ENCODE measurements at places on chromosomes 16 and 17. TPM values are rescaled to one million over a fixed set of nuclear protein-coding genes. Genes with fewer than 3 reads are reported as not detected.

The DPEP3 gene
- total RNA-seq, result not detected

The CCL14 gene
- 93.1 TPM for total RNA-seq

GRCh38 chr17:3798273-3799180 lies 2.5 kb downstream of the ITGAE start:
- DNase-seq, result no peak

DNA sequence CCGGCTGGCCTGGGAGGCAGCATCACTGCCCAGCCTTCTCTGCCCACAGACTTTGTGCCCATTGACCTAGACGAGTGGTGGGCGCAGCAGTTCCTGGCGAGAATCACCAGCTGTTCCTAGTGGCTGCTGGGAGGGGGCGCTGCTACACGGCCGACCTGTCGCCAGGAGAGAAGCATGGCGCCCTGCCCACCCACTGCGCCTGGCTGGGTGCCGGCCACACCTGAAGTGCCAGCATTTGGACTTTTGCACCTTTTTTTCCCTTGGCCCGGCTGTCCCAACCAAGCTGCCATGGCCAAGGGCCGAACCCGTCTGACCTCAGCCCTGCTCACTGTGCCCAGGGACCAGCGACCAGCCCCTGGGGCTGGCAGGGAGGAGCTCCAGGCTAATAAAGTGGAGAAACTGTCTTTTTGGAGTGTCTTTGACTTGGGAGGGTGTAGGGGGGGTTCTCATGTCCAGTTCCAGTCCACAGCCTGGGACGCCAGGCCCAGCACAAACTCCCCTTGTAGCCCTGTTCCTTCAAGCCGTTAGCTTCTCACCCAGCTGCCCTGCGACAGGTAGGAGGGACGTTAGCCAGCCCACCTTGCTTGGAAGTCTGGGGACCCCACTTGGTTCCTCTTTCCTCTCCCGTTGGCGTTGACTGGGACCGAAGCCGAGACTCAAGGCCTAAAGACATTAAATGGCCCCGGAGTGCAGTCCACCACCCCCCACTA lies 939 bp upstream of the WDR90 start:
- DNase-seq, result no peak

The RNF112 gene
- 1.5 TPM for total RNA-seq

GRCh38 chr17:30101686-30102390 lies 14.8 kb upstream of the NSRP1 start:
- no peak for DNase-seq

- no peak for DNase-seq
Observed at GRCh38 chr17:32519228-32520103, 32.7 kb downstream of the CDK5R1 start.

The KRTAP9-2 gene
- total RNA-seq, result not detected

- peak; percentile 92 for DNase-seq
Observed at GRCh38 chr17:48026502-48027321, 10.9 kb downstream of the COPZ2 start.

GRCh38 chr17:74156878-74157277 lies 46.6 kb upstream of the RPL38 start:
- peak; percentile 31 for DNase-seq

The PCTP gene
- total RNA-seq, result 8.6 TPM

DNA sequence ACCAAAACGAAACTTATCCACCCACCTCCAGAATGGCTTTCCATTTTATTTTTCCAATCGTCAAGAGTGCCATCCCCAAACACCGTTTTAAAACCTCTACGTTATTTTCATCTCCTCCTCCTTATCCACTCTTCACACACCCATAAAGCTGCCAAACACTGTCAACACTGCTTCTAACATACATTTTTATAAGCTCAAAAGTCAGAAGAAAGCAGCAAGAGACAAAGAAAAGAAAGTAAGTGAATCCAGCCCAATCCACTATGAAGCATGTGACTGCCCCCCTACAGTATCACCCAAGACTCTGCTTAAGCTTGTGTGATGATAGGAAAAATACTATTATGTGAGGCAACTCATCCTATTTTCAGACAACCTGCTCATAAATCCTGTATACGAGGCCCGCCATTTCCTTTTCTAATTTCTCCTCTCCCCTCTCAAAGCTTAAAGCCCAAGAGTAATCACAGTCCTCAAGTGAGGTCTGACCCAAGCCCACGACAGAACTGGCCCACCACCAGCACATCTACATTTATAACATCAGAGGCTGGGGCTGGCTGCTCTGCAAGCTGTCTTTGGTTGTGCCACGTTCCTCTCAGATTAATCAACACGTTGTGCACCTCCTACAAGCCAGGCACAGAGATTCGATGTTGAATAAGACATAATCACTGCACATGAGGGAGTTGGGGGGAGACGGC lies 16.3 kb downstream of the USP31 start:
- DNase-seq, result no peak

The NPIPB9 gene
- not detected for total RNA-seq

DNA sequence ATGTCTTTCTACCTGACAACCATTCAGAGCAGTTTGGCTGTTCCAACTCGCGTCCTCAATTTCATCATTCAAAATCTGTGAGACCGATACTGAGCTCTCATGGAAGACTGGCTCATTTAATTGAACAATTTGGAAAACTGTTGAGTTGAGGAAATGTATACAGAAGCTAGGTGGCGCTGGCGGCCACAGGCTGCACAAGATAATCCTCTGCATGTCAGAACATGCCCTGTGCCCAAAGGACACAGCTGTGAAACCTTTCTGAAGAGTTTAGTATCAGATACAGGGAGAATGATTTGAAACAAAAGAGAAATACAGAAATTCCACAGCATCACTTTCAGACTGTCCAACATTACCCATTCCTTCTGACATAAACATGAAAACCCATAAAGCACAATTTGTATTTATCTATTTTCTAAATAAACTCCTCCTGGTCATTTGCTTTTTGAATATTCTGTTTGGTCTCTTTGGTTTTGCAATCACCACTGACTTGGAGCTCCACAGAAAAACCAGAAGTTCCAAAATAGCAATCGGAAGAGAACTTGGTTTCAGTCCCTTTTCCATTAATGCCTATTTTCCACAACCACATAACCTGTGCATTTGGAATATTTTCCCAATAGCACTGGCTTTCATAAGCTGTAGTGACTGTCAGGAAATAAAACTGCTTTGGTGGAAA lies 192.8 kb downstream of the MAP2K6 start:
- no peak for DNase-seq

- no peak for DNase-seq
Observed at GRCh38 chr17:82107341-82107860, 9.4 kb upstream of the FASN start.

DNA sequence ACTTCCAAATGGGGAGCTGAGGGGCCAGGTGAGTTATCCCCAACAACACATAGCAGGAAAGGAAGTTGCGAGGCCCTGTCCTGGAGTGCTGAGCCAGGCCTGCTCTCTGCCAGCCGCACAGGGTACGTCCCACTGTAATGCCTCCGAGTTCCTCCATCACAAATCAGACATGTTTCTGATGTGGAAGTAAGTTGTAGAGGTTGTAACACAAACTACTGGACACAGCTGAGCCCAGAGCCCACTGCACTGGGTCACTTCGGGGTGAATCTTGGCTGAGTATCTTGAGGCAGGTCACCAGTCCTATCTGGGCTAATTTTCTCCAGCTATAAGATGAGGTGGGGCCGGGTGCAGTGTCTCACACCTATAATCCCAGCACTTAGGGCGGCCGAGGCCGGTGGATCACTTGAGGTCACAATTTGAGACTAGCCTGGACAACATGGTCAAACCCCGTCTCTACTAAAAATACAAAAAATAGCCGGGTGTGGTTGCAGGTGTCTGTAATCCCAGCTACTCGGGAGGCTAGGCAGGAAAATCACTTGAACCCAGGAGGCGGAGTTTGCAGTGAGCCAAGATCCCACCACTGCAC lies 100.8 kb upstream of the CDH5 start:
- DNase-seq, result peak; percentile 79

The KRT27 gene
- total RNA-seq, result not detected

GRCh38 chr17:76345377-76345974 lies 8.2 kb downstream of the PRPSAP1 start:
- no peak for DNase-seq

DNA sequence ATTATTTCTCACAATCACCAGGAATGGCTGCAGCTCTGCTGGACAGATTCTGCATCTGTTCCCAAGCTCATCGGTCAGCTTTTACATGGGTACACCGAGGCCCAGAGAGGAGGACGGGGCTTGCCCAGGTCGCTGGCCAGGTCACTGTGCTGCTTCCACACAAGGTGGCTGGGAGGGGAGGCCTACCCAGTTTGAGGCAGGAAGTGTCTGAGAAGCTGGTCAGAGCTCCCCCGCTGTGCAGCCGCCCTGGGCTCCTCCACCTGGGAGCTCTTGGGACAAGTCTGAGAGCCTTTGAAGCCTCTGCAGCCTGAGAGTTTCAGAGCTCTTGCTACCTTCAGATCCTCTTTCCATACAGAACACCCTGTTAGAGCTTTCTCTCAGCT lies 143.3 kb downstream of the CLEC16A start:
- no peak for DNase-seq

The ASPHD1 gene
- not detected for total RNA-seq

The ZNF423 gene
- total RNA-seq, result 10.3 TPM

GRCh38 chr16:23801378-23801777 lies 34.4 kb upstream of the PRKCB start:
- no peak for DNase-seq
